ENCODE measurements at places on chromosomes 5 and 9.

- DNase-seq, result peak; percentile 4
Observed at GRCh38 chr5:67115246-67115645, 81.4 kb downstream of the CD180 start.

GRCh38 chr9:89586311-89586710 is 18.5 kb upstream of the GADD45G start:
- DNase-seq, result no peak

DNA sequence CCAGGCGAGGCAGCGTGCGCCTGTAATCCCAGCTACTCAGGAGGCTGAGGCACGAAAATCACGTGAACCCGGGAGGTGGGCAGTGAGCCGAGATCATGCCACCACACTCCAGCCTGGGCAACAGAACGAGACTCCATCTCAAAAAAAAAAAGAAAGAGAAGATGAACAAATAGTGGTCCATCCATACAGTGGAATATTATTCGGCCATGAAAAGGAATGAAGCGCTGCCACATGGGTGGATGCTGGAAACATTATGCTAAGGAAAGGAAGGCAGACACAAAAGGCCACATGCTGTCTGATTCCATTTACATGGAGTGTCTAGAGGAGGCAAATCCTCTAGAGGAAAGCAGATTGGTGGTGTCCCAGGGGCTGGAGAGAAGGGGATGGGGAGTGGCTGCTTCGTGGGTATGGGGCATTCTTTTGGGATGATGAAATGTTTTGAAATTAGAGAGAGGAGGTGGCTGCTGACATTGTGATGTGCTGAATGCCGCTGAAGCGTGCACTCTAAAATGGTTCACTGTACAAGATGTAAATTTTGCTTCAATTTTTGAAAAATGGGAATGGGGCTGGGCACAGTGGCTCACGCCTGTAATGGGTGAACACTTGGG is 17.0 kb downstream of the PLPP7 start:
- DNase-seq, result no peak

- no peak for DNase-seq
Observed at GRCh38 chr5:96885518-96886338, 9.4 kb downstream of the ERAP2 start.

- peak; percentile 95 for DNase-seq
Observed at GRCh38 chr5:132497488-132497997, 7.0 kb upstream of the IRF1 start.

DNA sequence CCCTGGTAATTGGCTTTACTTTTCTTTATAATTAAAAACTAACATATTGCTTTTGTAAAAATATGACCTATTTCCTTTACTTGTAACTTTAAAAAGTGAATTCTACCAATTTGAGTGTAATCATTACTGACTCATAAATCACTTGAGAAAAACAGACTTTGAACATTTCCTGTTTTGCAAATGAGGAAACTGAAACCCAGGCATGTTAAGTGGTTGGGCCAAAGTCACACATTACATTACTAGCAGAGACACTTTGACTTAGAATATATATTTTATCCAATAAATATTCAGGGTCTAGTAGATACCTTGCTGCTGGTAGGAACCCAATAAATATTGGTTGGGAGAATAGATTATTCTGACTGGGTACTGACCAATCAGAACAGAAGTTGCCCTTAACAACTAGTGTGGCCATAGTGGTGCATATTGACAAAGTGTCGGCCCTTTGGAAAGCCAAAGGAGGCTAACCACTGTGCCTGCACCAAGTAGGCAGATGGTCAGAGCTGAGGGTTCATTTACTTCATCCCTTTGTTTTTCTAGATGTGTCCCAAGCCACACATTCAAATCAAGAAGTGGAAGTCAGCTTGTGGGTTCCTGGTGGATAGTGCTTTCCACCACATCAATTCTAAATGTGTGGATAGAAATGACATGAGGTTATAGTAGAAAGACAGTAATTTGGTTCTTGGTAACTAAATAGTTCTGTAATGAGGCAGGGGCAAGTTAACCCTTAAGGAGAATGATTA is 365.1 kb upstream of the RIOK2 start:
- DNase-seq, result no peak

DNA sequence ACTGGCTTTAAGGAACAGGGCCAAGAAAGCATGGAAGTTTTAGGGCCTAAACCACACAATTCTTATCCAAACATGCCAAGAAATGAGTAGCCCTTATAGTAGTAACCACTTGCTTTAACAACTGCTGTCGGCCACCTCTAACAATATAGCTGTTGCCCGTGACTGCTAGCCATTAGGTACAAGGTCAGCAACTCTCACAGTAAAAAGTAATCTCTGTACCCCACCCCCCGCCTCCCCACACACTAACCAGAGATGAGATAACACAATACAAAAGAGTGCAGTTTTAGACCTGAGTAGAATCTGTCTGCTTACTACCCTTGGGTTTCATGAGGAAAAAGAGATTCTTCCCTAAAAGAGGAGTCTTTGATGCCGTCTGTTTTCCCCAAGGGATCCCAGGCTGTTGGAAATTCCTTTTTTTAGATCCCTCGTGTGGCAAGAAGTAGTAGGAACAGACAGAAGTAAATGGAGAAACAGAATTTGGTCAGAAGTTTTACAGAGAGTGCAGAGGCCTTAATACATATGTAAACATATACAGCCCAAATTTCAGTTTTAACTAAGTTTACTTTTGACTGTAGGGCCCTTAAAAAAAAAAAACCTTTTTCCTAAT is 94.3 kb downstream of the WDR41 start:
- no peak for DNase-seq

GRCh38 chr5:57478826-57479225 is 3.8 kb downstream of the ACTBL2 start:
- DNase-seq, result peak; percentile 66

- DNase-seq, result no peak
Observed at GRCh38 chr9:76570826-76571225, 111.8 kb downstream of the GCNT1 start.

DNA sequence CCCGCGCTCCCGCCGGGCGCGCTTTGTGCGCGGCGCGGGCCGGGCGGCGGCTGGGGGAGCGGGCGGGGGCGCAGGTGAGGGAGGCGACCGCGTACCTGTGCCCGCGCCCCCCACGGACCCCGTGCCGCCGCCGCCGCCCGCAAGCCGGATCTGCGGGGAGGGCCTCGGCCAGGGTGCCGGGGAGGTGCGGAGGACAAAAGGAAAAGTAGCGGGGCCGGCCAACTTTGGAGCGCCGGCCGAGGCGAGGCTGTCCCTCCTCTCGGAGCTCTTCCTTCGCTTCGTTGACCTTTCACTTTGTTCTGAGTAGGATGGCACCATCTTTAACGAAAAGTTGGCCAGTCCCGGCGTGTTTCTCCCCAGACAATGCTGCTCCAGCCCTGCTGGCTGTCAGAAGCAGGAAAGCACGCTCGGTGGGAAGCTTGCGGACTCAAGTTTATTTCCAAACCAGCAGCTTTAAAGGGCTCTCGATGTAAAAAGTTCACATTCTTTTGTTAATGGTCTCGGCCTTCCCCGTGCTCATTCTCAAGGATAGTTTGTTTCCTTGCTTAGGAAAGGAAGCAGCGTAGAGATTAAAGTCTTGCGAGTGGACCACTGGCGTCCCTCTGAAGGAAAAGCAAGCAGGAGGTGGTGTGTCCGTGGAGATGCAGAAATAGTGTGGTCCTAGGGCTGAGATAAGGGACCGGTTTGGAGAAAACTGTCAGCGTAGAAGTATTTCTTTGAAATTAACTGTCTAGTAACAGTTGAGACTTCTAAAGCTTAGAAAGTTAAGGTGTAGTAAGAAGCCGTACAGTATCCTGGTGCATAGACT is 639 bp downstream of the EHMT1 start:
- peak; percentile 48 for DNase-seq

DNA sequence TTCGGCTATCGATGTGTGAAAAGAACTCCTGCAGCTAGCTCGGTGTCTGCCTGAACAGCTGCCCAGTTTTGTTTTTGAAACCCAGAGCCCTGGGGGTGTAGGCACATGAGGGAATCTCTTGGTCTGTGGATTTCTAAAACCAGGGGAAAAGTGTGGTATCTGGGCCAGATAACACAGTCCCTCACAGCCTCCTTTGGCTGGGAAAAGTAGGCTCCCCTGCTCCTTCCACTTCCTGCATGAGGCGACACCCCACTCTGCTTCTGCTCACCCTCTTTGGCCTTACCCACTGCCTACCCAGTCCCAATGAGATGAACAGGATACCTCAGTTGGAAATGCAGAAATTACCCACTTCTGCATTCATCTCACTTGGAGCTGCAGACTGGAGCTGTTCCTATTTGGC is 9.5 kb upstream of the CDO1 start:
- DNase-seq, result no peak

DNA sequence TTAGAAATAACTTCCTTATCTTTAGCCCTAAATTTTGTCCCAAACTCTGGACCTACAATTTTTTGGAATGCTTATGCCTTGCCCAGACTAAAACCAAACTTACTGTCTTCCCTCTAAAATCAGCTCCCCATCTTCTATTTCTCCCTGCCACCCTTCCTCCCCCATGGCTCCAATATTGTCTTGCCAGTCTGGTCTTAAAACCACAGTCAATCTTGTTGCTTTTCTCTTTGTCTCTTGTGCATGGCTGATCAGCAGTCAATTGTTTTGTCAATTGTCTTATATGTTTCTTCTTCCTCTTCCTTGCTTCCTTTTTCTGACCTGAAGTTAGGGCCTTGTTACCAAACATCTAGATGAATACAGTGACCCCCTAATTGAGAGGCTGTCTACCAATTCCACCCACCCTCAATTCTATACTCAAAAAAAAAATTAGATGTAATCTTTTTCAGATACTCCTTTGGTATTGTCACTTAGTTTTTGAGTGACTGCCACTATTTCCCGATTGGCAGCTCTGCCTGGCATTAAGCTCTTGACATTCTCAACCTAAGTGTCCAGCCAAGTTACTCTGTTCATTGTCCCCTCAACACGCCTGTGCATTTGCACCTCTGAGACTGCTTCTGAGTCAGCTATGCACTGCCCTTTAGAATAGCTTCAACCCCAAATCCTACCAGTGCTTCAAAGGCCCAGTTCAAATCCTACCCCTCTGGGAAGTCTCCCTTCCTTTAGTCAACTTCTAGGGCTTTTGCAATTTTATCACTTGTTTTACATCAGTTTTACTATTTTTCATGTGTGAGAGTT is 2.5 kb downstream of the PDCD1LG2 start:
- no peak for DNase-seq

DNA sequence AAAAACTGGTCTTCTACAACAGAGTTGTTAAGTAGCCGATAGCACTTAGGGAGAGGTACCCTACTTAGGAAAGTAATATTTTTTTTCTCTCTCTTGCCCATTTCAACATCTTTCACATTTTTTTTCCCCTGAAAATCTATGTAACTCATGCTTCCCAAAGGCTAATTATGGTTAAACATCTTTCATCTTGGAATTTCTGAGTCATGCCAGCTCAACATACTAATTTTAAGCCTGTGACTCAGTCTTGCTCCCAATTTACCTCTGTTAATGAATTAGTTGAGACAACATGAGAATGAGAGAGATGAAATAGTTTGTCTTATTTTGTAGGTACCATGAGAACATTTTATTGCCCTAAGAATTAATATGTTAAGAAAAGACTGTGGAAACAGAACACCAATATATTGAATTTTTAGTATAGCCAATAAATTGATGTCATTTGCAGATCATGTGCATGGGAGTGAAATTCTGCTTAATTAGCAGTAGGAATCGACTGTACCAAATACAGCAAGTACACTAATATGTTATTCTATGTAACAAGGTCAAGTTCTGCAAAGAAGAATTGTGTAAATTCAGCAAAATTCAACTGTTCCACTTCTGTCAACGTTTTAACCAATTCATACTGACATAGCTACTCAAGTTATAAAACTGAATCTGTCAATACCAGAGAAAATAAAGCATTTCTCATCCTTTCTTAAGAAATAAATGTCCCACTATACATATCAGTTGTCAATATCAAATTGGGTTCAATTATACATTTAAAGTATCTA is 550.0 kb downstream of the PTPRD start:
- DNase-seq, result peak; percentile 90

DNA sequence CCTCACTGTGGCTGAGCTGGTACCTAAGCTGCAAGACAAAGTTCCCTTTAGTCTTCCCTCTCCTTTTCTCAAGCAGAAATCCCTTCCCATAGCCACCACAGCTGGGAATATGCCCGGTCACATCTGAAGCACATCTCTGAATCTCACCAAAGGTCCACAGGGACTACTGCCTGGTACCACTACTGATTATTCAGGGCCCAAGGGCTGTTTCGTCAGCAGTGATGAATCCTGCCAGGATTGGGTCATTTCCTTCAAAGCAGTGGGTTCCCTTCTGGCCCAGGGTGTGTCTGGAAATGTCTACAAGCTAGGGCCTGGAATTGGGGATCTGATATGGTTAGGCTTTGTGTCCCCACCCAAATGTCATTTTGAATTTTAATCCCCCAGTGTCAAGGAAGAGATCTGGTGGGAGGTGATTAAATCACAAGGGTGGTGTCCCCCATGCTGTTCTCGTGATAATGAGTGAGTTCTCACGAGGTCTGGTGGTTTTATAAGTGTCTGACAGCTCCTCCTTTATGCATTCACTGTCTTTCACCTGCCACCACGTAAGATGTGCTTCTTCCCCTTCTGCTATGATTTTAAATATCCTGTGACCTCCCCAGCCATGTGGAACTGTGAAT is 83.2 kb upstream of the FST start:
- no peak for DNase-seq

DNA sequence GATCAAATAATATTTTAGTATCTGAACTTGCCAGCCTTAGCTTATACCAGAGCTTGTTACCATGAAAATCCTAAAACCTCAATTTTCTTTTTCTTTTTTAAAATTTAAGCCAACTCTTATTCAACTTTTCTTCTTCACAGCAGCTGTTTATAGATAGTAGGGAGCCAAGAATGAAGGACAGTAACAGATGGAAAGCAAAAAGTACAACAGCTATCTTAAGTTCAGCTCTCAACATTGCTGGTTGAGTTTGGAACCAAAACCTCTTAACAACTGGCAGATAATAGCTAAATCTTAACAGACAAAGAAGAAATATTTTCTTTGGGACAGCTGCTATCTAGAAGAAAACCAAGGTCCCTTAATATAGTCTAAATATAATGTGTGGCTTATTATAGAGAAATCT is 74.7 kb downstream of the PJA2 start:
- no peak for DNase-seq

GRCh38 chr5:112978836-112979235 is 2.2 kb downstream of the DCP2 start:
- no peak for DNase-seq

GRCh38 chr5:141479776-141480175 is 4.0 kb downstream of the PCDHGC3 start:
- peak; percentile 31 for DNase-seq

GRCh38 chr5:6551287-6551954 is 81.4 kb downstream of the NSUN2 start:
- no peak for DNase-seq

DNA sequence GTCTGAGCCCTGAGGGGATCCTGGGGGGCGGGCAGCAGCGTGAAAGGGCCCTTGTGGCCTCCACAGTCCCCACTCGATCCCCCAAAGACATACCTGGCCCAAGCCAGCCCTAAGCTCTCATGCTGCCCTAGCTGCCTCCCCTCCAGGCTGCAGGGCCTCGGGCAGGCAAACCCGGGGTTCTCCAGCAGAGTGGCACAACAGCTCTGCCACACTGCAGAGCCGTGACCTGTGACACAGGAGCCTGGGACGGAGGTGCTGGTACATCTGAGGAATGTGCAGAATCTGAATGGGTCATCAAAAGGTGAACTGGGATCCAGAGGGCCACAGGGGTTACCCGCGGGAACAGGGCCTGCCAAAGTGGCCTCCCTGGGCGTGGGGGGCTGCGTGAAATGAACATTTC is 163.2 kb downstream of the DAB2IP start:
- DNase-seq, result no peak

GRCh38 chr5:143931986-143932385 is 120.0 kb downstream of the HMHB1 start:
- DNase-seq, result peak; percentile 32
